ENCODE measurements at places on chromosomes 16 and 17. TPM values are rescaled to one million over a fixed set of nuclear protein-coding genes. Genes with fewer than 3 reads are reported as not detected.

PPP1R27 gene
- polyA plus RNA-seq = not detected

IGF2BP1 gene
- polyA plus RNA-seq = not detected

OTOP2 gene
- polyA plus RNA-seq = not detected

HID1 gene
- 6.3 TPM for polyA plus RNA-seq

SMTNL2 gene
- polyA plus RNA-seq = not detected

USP7 gene
- 27.4 TPM for polyA plus RNA-seq

THOC6 gene
- 63.9 TPM for polyA plus RNA-seq

- no peak for DNase-seq
Measured at GRCh38 chr17:76986365-76986764, 118.2 kb downstream of the MGAT5B start.

DNA sequence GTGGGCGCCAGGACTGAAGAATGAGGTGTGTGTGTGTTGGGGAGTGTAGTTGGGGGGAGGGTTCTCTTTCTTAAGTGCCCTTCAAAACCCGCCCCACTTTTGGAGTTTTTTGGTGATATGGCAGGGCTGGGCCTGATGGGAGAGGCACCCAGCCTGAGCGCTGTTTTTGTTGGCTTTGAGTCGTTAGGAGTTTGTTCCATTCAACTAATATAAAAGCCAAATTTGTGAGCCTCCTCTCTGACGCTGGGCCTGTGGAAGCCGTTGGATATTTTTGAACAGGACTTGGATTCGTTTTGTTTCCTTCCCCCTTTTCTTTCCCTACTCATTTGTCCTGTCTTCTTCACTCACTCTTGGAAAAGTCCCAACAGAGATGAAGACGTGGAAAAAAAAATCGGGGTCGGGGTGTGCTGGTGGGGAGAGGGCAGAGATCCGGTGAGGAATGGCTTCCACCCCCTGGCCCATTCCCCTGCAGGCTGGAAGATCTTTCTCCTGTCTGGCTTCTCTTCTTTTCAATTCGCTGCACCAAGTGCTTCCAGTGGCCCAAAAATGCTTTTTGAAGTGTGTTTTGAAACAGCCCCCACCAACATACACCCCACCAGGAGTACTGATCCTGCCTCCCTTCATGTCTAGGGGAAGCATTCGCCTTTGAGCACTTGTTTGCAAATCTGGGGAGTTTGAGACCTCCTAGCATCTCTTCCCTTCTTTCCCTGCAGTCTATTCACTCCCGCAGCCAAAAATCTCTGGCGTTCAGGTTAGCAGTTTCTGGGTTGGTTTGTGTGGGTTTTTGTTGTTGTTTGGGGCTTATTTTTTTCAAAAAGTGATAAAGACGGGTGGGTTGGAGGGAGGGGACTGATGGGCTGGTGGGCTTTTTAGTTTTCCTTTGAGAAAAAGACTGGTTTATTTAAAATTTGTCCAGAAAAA, 2.6 kb downstream of the FZD2 start:
- no peak for DNase-seq

DNA sequence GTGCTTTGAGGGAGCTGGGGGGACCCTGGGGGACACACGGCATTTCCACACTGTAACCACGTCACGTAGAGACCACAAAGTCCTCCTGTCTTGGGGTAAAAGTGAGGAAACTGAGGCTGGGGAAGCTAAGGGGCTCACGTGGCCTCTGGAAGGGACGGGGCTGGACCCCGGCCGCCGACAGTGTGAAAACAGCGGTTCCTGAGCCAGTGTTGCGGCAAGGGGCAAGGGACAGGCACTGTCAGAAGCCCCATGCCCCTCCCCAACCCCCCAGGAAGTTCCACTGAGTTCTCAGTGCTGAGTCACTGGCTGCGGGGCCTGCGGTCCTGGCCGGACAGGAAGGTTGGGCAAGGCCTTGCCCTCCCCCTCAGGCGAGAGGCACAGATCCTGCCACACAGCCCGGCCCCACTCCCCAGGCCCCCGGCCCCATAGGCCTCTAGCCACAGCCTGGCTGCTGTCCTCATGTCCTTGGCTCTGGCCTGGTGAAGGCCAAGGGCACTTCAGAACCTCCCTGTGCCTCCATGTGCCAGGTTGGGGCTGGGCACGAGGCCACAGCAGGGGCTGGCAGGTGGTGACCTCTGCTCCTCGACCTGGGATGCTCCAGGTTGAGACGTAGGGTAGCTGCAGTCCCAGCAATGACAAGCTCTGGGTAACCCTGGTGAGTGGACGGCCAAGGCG, 5.0 kb upstream of the CCDC57 start:
- DNase-seq = no peak

DNA sequence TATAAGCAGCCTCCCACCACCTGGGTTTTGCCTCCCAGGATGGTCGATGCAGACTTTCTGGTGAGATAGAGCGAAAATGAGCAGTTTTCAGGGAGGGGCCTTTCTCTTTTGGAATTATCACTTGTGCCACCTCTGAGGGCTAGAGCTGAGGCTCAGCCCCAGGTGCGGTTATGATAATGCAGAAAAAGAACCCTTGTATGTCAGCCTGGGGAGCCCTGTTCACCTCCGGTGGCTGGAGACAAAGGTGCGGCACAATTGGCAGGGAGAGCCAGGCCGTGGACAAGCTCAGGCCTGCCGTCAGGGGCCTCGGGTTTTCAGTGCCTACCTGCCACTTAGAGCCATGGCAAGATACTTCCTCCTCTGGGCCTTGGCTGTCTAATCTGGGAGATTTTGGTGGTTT, 4.4 kb downstream of the SCPEP1 start:
- no peak for DNase-seq

GRCh38 chr17:59378675-59379074, 47.2 kb downstream of the YPEL2 start:
- no peak for DNase-seq

- DNase-seq = no peak
Measured at GRCh38 chr16:24571096-24571495, 31.7 kb downstream of the RBBP6 start.

DNA sequence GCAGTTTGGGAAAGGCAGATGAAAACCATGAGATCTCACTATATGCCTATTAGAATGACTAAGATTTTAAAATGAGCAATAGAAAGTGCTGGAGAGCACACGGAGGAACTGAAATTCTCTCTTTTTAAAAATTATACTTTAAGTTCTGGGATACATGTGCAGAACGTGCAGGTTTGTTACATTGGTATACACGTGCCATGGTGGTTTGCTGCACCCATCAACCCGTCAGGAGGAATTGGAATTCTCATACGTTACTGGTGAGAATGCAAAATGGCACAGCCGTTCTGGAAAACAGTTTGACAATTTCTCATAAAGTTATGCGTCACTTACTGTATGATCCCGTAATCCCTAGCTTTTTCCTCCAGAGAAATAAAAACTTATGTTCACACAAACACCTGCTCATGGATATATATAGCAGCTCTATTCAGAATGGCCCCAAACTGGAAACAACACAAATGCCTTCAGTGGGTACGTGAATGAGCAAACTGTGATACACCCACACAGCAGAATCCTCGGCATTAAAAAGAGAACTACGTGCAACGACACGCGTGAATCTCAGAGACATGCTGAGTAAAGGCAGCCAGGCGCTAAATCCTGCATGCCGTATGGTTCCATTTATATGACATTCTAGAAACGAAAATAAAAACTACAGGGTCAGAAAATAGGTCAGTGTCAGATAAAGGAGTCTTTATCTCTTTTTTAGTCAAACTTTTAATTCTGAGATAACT, 11.8 kb downstream of the PIK3R6 start:
- DNase-seq = peak; percentile 40

DNA sequence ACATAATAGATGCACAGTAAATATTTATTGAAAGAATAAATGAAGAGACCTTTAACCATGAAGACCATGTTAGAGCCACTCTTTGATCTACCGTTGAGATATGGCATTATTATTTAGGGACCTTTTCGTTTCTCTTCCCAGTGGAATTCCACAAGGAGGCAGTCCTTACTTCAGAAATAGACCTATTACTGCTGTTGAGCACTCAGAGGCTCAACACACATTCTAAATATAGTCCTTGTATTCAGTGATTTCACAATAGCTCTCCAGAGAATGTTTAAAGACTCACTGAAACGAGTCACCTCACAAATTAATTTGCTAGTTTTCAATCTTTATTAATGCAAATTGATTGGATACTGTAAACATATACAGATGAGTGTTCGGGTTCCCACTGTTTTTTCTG, 603.8 kb downstream of the CDH8 start:
- DNase-seq = no peak

- no peak for DNase-seq
Measured at GRCh38 chr16:48445782-48446533, 60.7 kb upstream of the SIAH1 start.

DNA sequence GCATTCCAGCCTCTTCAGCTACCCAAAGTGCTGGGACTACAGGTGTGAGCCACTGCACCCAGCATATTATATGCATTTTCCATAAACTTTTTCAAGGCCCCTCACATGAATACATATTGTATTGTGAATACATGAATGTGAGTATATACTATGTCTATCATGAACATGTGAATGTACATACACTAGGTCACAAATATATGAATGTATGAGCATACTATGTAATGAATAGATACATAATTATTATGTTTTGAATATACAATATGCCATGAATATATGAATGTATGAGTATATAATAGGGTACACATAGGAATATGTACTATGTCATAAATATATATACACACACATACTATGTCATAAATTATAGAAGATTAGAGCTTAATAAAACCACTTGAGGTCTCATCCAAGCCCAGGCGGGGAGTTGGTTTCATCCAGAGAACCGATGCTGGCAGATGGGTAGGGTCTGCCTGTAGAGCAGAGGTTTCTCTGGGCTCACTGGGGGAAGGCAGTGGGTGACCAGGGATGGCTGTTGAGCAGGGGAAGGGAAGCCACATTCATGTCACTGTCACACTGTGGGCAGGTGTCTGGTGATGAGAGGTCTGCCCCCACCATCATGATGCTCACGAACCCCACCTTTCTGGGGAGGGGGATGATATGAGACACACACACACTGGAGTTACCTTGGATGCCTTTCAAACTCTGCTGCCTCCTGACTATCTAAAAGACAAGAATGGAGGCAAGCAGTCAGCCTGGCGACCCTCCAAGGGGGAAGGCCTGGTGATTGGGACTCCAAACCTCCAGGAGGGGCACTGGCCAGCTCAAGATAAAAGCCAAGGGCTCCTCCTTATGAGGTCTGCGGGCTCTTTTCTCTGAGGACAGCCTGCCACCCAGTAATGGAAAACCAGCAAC, 7.3 kb downstream of the C16orf95 start:
- no peak for DNase-seq

GRCh38 chr17:77127735-77128361, 12.9 kb upstream of the SEC14L1 start:
- DNase-seq = peak; percentile 51
